Activated naive CD4-positive, alpha-beta T cell (primary cell): ENCODE measurements at places on chromosomes 3 and 15.

DNA sequence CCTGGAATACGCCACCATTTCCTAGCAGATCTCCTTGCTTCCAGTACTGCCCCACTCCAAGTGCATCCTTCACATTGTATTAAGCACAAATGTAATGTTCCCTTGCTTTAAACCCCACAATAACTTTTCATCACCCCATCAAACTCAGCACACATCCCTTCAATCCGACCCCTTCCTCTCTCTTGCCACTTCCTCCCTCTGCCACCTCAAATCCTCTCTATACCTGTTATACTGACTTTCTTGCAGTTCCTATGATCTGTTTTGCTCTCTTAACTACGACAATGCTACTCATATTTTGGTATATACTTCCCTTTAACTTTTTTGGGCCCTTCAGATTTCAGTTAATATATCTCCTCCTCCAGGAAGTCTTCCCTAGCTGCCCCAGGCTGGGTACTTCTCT is 14.1 kb downstream of the PARL start:
- DNase-seq: no peak

- DNase-seq: no peak
Measured at GRCh38 chr3:35664460-35664919, 25.2 kb downstream of the ARPP21 start.

DNA sequence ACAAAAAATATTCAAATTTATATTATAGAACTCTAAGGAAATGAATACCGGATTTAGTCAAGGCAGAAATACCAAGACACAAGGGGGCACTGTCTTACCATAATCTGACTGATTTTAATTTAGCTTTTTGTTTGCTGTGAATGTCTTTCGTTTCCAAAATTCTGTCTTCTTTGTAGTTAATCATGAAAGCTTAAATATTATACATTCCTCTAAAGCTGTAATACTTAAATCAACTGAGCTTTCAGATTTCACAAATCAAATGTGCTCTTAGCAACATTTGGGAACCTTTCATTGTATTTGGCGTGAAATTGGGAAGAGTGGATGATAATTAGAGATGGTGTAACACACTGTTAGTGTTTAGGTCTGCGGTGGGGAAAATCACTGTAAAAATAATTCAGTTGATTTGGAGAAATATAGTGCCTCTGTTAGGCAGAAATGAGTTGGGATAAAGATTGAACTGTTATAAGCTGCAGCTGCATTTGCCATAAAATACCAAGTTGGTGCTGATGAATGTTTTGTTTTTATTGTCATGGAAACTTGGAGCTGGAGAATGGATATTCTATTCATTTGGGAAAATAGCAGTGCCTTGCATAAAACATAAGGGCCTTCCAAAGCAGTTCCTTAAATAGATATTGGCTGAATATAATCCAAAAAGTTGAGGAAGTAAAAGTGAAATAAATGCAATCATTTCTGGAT is 228.2 kb downstream of the TCF12 start:
- DNase-seq: no peak

DNA sequence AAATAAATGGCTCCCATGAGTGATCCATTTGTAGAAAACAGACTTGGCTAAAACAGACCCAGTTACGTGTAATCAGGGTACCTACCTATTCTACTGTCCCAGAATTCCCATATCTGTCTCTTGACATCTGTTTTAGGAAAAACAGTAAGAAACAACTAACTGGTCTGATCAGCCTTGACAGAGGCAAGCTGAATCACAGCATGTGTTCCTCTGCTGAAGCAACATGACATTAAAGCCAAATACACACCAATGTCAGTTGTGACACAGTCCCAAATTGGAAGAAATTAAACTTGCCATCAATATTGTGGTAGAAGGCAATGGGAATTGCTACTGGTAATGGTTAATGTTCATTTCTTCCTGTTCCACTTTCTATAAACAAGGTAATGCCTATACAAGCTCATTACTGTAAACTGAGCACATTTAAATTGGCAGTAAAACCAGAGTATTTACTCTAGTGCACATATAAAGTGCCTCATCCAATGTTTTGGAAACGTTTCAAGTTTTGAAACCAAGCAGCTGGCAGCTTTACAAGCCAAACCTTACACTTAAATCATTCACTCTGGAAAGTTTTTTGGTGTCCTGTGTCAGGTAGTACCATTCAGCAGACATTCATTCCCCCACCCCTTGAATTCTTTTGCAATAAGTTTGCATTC is 27.0 kb downstream of the ALDH1A2 start:
- DNase-seq: no peak

- DNase-seq: no peak
Measured at GRCh38 chr15:35810007-35810406, 264.0 kb upstream of the DPH6 start.

GRCh38 chr3:10845839-10846656 is 30.0 kb downstream of the SLC6A11 start:
- DNase-seq: no peak

DNA sequence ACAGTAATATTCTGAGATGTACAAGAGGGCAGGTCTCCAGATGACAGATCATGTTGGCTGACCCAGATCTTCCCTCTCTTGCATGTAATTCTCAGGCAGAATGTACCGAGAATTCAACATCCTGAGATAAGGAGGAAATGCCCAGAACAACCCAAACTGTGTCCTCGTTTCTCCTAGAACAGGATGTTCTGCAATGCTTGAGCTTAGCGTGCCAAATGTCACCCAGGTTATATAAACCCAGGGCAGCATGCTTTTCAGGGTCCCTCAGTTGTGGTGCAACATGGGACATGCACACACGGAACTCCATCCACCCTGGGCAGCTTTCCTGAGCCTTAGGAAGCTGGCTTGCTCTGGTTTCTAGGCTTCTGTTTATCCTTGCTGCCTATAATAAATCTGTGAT is 102.1 kb upstream of the CMC1 start:
- DNase-seq: no peak

GRCh38 chr15:39488961-39489360 is 91.9 kb upstream of the THBS1 start:
- DNase-seq: no peak

- no peak for DNase-seq
Measured at GRCh38 chr3:177448987-177449359, 251.7 kb upstream of the TBL1XR1 start.
